ENCODE measurements at places on chromosomes 1 and 21. TPM values are rescaled to one million over a fixed set of nuclear protein-coding genes. Genes with fewer than 3 reads are reported as not detected.

TTLL7 gene
- total RNA-seq = 26.2 TPM

PLD5 gene
- total RNA-seq = 1.7 TPM

- no peak for DNase-seq
Observed at GRCh38 chr1:176785791-176786190, 322.8 kb downstream of the PAPPA2 start.

DNA sequence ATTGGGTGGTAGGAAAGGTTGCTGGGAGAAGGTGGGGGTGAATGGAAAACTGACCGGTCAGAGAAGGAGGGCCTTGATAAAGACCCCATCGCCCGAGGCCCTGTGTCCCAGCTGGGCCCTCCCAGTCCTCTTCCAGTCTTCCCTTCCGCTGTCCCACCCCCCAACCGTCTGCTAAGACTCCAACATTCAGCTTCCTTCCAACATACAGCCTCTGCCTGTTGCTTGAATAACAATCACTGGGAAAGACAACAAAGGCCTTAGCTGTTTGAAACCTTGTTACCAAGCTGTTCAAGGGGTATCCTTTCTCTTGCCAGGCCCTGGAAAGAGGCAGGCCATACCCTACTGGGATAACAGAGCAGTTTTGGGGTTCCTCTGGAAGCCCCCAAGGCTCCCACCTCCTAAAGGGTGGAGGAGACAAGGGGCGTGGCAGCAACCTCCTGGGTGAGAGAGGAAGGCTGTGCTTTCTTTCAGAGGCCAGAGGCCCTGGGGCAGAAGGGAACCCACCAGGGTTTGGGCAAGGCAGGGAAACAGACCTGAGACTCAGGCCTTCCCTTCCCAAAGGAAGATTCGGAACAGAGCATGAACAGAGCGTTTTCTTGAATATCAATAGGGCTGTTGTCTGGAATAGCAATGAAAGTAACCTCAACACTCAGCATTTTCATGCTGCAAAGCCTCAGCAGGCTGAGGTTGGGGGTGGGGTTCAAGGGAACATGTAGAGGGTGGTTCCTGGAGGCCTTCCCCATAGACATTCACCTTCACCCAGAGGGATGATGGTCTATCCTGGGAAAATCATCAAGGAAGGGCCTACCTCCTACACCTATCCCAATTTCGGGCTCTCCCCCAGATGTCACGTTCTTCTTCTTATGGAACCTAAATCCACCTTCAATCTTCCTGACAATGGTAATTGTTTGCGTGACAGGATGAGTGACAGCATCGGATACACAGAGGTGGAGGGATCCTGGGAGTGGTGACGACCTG is 4.1 kb downstream of the ETNK2 start:
- no peak for DNase-seq

DNA sequence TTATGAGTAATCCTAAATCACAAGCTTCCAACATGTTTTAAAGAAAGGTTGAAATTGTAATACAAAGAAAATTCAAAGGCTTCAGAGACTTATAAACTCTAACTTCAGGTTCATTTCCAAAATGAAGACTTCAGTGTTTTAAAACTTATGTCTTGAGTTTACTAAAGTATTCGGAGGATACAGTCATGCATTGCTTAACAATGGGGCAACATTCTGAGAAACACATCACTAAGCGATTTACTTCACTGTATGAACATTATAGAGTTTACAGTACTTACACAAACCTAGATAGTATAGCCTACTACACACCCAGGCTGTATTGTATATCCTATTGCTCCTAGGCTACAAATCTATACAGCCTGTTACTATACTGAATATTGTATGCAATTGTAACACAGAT is 38.3 kb downstream of the CEP170 start:
- DNase-seq = no peak

- DNase-seq = no peak
Observed at GRCh38 chr1:111615870-111616715, 3.5 kb upstream of the RAP1A start.

DNA sequence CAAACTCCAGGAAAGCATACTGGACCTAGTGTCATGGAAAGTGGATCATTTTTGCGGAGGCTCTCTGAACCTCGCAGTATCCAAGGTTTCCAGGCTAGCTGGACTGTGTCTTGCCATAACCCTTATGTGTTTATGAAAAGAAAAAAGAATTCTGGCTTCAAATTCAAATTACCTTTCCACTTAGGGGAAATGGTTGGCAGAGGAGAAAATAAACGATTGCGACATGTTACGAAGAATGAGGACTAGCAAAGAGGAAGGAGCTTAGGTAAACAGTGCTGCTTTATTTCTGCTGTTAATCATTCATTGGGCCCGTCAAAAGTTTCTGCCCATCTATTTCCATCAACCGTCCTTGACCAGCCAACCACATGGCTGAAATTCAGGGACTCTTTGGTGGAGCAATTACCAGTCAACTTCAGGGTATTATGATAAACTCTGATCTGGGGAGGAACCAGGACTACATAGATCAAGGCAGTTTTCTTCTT is at the start of gene C4BPA:
Gene C4BPA (plus strand): TSS at position 342 of the 482 bp plus-strand sequence. CDS start 8,793 bp downstream, outside the sequence.
- no peak for DNase-seq

DNA sequence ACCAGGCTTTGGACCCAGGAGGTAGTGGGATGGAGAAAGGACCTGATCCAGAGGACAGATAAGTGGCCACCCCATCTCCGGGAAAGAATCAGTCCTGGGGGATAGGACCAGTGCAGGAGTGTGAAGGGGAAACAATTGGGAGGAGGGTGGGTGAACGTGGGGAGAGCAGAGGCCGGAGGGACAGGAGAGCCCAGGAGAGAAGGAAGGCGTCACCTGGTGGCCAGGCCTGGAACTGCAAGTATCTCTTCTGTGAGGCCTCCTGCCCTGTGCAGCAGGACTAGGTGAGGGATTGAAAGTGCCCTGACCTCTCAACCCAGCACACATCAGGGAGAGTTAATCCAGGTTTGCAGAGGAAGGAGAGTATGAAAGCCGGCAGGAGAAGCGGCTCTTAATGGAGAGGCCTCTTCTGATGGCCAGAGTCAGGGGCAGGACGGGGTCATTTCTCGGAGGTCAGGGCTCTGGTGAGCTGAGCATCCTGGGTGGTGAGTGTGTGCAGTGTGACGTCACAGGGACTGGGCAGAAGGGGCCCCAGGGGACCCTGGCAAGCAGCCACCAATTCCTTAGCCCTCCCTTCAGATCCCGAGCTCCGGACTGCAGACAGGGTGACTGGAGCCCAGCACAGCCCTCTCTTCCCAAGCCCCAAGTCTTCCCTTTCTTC is 9.2 kb upstream of the LAD1 start:
- DNase-seq = no peak

DNA sequence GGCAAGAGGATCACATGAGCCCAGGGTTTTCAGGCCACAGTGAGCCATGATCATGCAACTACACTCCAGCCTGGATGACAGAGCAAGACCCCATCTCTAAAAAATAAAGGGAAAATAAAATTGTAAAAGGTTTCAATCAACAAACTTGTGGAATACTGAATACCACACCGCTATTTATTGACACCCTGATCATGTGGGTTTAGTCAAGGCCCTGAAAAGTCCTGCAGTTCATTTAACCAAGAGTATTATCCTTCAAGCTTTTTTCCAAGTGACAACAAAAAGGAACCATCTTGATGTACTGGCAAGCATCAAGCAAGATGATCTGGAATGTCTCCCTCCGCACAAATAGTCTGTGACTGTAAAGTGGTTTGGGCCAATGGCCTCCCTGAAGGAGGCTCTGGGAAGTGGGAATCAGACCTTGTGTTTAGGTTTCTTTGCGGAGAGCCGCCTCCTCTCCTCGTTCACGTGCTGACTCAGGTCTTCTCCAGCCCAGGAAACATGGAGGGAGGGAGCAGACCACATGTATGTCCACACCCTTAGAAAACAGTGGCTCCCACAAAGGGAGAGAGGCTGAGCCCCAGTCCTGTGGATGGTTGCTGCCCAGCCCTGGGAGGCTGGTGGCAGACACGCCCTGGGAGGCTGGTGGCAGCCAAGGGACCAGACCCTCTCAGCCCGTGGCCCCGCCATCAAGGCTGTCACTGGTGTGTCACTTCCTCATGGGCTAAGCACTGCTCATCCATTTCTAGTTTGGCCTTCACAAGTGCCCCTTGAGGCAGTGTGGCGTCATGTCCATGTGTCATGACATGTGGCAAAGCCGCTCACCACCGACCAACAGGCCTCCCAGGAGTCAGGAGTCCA is 56.7 kb downstream of the RIPK4 start:
- DNase-seq = no peak

DNA sequence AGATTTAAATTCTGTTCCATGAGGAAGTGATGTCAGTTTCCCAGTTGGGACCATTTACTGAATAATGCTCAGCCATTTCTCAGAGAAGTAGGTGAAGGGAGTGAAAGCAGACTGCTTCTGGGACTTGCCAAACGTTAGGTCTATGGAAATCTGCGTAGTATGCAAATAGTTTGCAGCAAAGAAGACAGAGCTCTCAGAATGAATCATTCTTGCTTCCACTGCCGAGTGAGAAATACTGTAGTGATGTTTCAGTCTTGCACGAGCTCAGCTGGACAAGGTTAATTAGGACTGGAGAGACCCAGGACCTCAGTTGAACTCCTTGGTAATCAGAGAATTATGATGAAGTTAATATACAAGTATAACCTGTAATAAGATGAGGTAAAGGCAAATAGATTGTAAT is 317.7 kb upstream of the DAB1 start:
- DNase-seq = no peak

DNA sequence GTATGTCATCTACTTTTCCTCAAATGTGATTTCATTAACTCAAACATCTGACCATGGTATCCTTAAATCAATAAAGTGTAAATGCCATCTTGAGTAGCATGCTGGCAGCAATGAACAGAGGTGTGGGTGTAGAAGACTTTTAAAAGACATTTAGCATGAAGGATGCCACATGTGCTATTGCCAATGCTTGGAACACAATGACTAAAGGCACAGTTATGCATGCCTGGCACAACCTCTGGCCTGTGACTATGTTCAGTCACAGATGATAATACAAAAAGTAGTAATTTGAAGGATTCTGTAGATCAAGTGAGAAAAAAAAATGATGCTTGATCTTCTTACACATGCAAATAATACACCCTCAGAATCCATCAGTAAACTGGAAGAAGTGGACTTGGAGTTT is 938.9 kb upstream of the ADGRL4 start:
- DNase-seq = no peak

GRCh38 chr1:5552787-5553484 is 439.3 kb downstream of the NPHP4 start:
- DNase-seq = peak; percentile 88

DNA sequence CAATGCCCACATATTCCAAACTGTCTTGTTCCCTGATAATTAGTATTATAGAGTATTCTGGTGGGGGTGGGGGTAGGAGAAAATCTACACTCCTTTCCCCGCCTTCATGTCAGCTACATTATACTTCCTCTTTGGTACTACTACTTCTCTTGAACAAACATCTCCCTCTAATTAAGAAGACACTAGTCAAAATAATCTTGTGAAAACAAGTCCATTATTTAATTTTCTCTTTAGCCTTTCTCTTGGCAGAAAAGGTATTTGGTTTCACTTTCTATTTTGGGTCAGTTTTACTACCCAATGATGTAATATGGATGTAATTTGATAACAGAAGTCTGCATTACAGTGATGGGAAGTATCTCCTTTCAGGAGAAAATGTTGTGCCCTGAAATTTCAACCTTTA is 22.5 kb downstream of the NTMT2 start:
- DNase-seq = no peak

DNA sequence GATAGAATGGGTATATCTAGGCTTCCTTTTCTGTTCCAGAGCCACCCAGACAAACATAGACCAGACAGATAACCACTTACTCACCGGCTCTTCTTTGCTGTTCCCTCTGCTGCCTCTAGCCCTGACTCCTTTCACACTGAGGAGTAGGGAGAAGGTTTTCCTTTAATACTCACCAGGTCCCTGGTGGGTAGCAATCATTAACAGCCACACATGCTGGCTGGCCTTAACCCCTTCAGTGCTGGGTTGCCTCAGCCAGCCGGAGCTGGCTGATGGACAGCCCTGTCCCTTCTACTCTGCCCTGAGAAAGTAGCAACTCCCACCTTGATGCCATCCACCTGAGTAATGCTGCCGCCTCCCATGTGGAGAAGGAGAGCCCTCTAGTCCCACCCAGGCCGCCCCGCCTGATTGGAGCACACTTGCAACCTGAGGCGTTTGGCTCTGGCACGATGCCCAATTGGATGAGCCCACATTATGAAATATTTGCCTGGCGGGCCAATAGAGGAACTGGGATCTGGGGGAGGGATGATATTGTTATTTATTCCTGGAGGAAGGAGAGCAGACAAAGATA is 71.6 kb downstream of the PLEKHA6 start:
- DNase-seq = no peak

GRCh38 chr1:53735261-53735660 is 3.7 kb downstream of the GLIS1 start:
- no peak for DNase-seq

- DNase-seq = no peak
Observed at GRCh38 chr1:175134500-175134899, 58.1 kb downstream of the KIAA0040 start.

DNA sequence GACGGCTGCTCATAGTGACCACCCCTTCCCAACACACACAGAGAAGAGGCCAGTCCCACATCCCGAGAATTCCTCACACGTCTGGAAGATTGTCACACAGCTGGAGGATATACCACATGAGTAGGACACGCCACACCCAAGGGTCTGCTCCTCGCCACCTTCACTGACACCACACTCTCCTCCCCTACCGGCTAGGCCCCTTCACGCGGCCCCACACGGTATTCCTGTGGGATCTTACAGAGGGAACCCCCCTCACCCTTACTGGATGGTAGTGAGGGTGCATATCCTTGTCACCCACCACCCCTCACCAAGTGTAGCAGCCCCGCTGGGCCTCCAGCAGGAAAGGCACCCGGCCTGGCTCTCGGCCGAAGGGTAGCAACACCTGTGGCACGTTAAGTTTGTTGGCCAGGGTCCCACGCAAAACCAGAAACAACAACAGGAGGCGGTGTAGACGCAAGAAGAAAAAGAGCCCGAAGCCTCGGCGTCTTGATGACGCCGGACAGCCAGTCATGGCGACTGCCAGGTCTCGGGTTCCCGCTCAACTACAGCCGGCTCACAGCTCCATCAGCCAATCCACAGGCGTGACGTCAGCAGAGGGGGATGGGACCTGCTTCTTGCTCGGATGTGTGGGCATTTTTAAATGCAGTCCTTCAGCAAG is at the start of gene NUP210L:
Gene NUP210L (minus strand): TSS at position 540 of the 658 bp plus-strand sequence.
- DNase-seq = no peak

- DNase-seq = no peak
Observed at GRCh38 chr1:42288311-42288985, 46.6 kb downstream of the FOXJ3 start.

Measured in esophagus muscularis mucosa (tissue), 4 donors.